ENCODE measurements at places on chromosomes 2 and 18. TPM values are rescaled to one million over a fixed set of nuclear protein-coding genes. Genes with fewer than 3 reads are reported as not detected.

Gene TTC39C
- total RNA-seq, result 78.6 TPM

Gene CD207
- not detected for total RNA-seq

Gene GKN2
- not detected for total RNA-seq

Gene WNT10A
- not detected for total RNA-seq

GRCh38 chr2:31235504-31235902, 1.6 kb downstream of the EHD3 start:
- DNase-seq, result peak; percentile 22

DNA sequence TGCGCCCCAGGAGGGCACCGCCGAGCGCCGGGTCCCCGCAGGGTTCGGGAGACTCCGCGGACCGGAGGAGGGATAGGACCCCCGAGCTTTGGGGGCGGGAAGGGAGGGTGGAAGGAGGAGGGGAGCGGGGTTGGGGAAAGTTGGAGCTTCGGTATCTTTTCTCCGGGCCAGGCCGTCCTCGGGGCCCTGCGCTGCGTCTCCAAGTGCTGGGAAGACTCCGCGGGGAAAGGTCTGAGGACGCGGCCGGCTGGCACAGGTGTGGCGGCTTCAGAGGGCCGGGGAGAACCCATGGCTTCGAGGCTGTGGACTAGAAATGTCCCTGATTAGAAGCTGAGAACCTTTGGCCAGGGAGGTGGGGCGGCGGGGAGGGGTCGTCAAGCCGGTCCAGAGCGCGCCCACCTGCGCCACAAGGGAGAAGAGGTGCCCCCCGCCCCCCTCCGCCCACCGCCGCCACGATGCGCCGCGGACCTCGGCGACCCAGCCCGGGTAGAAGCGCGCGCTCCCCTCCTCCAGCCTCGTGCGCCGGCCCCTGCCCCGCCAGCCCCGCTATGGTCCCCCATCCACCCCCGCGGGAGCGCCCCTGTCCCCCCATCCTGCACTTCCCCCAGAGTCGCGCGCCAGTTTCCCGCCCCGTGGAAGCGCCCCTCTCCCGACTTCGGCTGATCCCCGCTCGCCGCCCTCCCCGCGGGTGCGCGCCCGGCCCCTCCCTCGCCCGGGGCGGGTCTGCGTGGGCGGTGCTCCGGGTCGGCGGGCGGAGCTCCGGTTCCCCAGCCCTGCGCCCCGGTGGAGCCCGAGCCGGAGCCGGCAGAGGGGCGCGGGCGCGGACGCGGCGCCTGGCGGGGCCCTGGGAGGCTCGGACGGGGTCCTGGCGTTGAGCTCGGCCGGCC, at the start of gene SNTG2:
TSS of gene SNTG2 (plus strand) at position 770 of the 887 bp plus-strand sequence. CDS start 148 bp downstream, outside the sequence.
- DNase-seq, result no peak

GRCh38 chr2:143950704-143951103, 569.2 kb downstream of the ZEB2 start:
- DNase-seq, result no peak

GRCh38 chr2:28547223-28547860, 51.5 kb downstream of the PLB1 start:
- no peak for DNase-seq

DNA sequence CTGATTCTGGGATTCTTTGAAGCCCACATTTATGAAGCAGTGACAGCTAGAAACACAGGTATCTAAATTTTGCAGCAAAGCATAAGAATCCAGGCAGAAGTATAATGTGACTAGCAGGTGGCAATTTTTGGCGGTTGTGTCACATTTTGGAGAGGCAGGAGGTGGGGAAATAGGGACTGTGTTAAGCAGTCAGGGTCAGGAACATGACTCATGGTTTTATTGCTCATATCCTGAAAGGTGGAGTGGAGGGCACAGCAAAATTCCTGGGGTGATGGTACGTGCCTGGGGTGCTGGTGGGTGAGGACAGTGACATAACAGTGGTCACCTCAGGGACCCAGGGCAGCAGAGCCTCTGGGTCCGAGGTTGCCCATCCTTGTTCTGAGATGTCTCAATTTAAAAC, 63.5 kb upstream of the TTN start:
- no peak for DNase-seq

DNA sequence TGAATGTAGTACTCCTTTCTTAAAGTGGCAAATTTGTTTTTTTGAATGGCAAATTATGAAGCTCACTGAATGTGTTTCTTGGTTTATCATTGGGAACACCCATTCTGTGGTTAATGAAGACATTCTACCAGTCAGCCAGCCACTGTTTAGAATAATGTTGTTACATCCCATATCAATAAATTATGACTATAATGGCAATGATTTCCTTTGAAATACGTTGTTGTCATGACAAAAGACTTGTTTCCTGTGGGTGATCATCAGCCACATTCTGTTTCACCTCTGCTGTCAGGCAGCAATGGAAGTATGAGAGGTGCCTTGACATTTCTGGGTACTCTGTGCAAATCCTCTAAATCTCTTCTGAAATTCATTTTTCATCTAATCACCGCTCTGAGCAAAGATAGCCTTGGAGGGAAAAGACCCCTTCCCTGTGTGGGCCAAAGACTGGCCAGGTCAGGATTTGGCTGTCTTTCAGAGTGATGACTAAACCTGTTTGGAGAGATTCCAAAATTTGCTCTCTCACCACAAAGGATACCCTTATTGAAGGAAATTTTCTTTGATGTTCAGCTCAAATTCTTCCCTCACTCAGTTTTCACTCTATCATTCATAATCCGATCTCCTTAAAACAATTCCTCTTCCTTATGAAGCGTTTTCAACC, 869.2 kb downstream of the BCL11A start:
- no peak for DNase-seq
